ENCODE measurements at places on chromosomes 4 and X. TPM values are rescaled to one million over a fixed set of nuclear protein-coding genes. Genes with fewer than 3 reads are reported as not detected.

GRCh38 chr4:109123951-109124350 is 178.5 kb downstream of the COL25A1 start:
- DNase-seq: no peak

DNA sequence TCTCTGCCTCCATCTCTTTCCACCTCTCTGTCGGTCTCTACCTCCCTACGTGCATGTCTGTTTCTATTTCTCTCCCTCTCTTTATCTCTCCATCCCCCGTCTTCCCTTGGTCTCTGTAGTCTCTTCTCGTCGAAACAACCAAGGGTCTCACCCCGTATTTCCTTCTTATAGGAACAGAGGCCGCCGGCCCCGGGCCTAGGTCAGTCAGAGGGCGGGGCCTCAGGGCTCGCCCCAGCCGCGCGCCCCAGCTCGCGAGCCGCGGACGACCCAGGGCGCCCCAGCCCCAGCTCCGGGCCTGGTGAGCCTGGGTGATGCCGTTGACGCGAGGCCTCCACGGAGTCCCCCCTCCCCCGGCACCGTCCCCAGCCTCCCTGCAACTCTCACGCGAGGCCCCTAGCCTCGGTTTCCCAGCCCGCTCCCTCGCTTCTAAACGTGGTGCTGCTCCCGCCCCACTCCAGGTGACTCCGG is 6.6 kb downstream of the TIMM17B start:
- DNase-seq: no peak

GRCh38 chr4:24748023-24748422 is 47.4 kb upstream of the SOD3 start:
- no peak for DNase-seq

CT45A1 gene
- not detected for total RNA-seq

DNA sequence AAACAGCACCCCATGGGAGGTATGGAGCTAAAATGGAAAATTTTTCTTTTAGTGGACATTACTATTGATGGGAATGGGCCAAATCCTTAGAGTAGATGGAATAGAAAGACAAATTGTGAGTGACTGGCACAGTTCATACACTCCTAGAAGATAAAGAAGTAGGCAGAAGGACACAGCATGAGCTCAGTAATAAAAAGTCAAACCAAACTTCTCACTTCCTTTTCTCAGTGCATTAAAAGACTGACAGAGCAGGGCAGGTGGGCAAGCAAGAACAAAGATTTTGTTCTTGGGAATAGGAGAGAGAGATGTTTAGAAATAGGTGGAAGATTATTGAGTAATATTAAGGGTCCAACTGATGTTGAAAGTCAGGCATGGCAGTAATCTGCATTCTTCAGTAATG is 132.5 kb downstream of the ATP10D start:
- no peak for DNase-seq

- no peak for DNase-seq
Observed at GRCh38 chr4:42070463-42070862, 80.1 kb downstream of the SLC30A9 start.

Measured in psoas muscle (tissue), 8 donors.